ENCODE measurements at places on chromosomes 2 and 18.

DNA sequence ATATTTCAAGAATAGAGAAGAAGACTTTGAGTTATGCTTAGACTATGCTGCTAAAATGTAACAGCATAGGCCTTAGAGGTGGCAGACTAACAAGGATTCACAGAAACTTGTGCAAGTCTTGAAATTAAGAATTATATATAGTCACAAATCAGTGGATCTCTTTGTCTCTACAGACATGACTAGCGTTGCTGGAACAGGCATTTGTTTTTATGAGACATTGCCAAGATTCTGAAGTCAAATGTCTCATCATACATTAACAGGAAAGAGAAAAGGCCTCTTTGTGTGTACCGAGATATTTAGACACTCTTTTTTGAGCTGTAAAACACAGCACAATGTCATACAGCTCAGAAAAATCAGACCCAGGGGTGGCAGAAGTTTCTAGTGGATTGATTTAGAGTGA is 207.1 kb downstream of the TMX3 start:
- DNase-seq: no peak

- DNase-seq: no peak
These were observed 102.8 kb downstream of the ICOS start for GRCh38 chr2:204039298-204039838.

DNA sequence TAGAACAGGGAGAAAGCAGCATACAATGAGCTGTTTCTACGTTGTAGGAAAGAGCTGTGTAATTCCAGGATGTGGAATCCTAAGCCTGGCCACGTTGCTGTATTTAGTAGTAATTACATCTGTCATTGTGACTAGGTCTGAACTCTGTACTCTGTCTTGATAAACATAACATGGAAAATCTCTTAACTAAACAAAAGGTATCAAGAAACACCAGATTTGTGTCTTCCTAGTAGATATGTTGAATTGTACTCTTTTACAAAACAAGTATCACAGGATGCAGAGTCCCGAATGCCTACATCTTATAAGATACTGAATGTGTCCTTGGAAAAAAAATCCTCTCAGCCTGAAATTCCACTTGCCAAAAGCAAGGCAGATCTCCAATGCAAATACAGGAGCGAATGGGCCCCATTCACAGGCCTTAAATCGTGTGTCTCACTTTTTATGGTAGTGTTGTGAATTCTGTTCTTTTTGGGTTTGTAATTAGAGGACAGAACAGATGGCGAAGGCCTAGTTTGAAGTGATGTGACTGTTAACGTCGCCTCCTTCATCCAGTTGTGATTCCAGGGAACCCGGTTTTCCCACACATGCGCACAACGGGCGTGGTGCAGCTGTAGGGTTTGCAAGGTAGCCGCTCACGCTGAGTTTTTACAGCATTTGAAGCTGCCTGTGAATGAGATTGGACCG is 246.5 kb downstream of the GBX2 start:
- DNase-seq: no peak

GRCh38 chr2:191728750-191729624 is 51.1 kb downstream of the NABP1 start:
- DNase-seq: no peak

GRCh38 chr2:206241736-206242135 is 32.7 kb upstream of the ZDBF2 start:
- peak; percentile 50 for DNase-seq

DNA sequence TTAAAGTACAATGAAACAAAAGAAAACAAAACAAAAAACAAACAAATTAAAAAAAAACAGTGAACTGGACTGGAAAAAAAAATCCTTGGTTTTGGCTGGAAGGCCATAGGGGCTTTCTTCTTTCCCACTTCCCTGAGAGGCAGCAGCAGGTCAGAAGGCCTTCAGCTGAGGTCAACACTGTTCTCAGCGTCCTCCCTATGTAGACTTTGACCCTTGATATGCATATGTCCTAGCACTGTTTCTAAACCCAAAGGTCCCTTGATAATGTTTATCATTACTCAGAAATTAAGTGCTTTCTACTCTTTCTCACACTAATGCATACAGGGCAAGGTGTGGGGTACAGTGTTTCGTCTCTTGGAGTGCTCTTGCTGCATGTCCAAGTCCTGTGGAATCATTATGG is 75.6 kb upstream of the WDSUB1 start:
- no peak for DNase-seq

Measured in NCI-H69 (cell line).